ENCODE measurements at places on chromosomes 13 and 19. TPM values are rescaled to one million over a fixed set of nuclear protein-coding genes. Genes with fewer than 3 reads are reported as not detected.

The GAPDHS gene
- total RNA-seq, result not detected

The FGF21 gene
- total RNA-seq, result 54.3 TPM

The FREM2 gene
- total RNA-seq, result 2.7 TPM

The POLRMT gene
- total RNA-seq, result 25.9 TPM

The UPF3A gene
- total RNA-seq, result 15.2 TPM

The ZNF681 gene
- 0.07 TPM for total RNA-seq

The POMP gene
- 37.4 TPM for total RNA-seq

The HRC gene
- total RNA-seq, result not detected

The CGB8 gene
- not detected for total RNA-seq

The RFXAP gene
- total RNA-seq, result 0.88 TPM

The VAV1 gene
- total RNA-seq, result 4.2 TPM

The ZNF616 gene
- 4.2 TPM for total RNA-seq

The ZNF560 gene
- not detected for total RNA-seq

DNA sequence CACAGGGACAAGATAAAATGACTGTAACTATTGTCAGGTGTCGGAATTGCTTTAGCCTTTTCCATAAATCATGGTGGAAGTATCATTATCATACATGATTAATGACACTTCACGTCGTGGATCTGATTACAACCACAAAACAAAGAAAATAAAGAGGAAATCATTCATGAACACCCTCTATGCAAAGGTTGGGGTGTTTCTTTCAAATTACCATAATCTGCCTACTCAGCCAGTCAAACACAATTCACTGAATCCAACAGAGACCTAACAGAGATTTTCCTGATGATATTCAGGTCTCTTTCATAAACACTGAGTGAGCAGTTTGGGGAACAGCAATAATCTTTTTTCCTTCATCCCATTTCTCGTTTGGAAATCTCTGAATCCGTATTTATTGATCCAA, 625.6 kb downstream of the DCT start:
- no peaks in the 10 kb centered on the region for H3K27me3 ChIP-seq
- no peak for DNase-seq
- H3K4me3 ChIP-seq, result no peak overlapping the region
- H3K36me3 ChIP-seq, result no peaks in the 10 kb centered on the region
- no peaks in the 10 kb centered on the region for H3K4me1 ChIP-seq

- no peaks in the 10 kb centered on the region for H3K36me3 ChIP-seq
- peak overlapping the region; percentile 15 for H3K27ac ChIP-seq
- no peak for DNase-seq
- H3K4me1 ChIP-seq, result peaks cover 24% of the 10 kb centered on the region
- no peak overlapping the region for H3K4me3 ChIP-seq
These were observed 8.5 kb downstream of the ARID3A start for GRCh38 chr19:934197-934840.

GRCh38 chr13:99275093-99275469, 16.9 kb upstream of the GPR18 start:
- no peaks in the 10 kb centered on the region for H3K27me3 ChIP-seq
- H3K27ac ChIP-seq, result no peak overlapping the region

DNA sequence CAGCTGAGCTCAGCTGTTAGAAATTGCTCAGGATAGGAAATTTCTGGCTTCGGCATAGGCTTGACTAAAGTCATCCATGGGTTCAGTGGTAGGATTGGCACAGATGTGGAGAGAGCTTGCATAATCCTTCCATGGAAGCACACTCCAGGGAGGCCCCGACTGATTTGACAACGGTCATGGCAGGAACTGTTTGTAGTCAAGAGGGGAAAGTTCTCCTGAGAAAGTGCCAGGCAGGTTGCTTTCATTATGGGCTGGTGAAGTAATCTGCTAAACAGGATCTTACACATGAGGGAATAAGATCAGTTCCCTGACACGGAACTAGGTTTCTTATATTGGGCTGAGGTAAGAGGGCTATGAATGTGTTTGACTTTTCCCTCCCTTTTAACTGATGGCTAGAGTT, 120.1 kb downstream of the RGCC start:
- H3K27me3 ChIP-seq, result no peaks in the 10 kb centered on the region
- no peaks in the 10 kb centered on the region for H3K36me3 ChIP-seq
- peak; percentile 75 for DNase-seq
- H3K27ac ChIP-seq, result peak overlapping the region; percentile 78
- no peak overlapping the region for H3K4me3 ChIP-seq

DNA sequence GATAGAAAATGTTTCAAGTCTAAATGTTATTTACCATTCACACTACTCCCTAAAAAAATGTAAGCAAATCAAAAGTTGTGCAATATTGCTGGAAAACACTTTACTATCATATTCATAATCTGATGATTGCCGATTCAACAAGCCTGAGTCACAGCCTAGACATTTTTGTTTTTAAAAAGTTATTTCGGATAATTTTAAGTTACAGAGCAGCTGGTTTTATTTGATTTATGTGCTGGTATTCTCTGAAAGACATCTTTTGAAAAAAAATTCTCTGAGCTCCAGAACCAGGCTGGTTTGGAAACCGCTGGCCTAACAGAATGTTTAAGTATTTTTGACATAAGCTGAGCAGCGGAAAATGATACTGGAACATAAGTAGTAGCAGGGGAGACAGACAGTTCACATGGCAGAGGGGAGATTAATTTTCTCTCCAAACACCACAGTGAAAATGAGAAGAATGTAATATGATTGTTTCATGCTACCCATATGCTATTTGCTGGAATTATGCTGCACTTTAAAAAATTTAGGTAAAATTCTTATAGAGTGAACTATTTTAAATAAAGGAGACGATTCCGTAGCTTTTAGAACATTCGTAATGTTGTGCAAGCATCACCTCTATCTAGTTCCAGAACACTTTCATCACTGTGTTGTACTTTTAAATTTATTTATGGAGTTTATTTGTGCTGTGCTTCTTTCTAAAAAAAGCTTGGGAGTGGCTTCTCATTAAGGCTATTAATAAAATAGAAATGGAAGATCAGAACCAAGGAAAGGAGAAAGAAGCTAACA, 36.1 kb downstream of the TBC1D4 start:
- H3K36me3 ChIP-seq, result no peaks in the 10 kb centered on the region
- H3K4me1 ChIP-seq, result peaks cover 6% of the 10 kb centered on the region
- H3K4me3 ChIP-seq, result no peak overlapping the region
- H3K27ac ChIP-seq, result peak overlapping the region; percentile 13
- DNase-seq, result no peak

GRCh38 chr19:44796701-44797115, 12.2 kb upstream of the BCAM start:
- H3K4me1 ChIP-seq, result no peaks in the 10 kb centered on the region
- no peaks in the 10 kb centered on the region for H3K36me3 ChIP-seq
- DNase-seq, result peak; percentile 87
- H3K27me3 ChIP-seq, result no peaks in the 10 kb centered on the region
- peak overlapping the region; percentile 44 for H3K27ac ChIP-seq

DNA sequence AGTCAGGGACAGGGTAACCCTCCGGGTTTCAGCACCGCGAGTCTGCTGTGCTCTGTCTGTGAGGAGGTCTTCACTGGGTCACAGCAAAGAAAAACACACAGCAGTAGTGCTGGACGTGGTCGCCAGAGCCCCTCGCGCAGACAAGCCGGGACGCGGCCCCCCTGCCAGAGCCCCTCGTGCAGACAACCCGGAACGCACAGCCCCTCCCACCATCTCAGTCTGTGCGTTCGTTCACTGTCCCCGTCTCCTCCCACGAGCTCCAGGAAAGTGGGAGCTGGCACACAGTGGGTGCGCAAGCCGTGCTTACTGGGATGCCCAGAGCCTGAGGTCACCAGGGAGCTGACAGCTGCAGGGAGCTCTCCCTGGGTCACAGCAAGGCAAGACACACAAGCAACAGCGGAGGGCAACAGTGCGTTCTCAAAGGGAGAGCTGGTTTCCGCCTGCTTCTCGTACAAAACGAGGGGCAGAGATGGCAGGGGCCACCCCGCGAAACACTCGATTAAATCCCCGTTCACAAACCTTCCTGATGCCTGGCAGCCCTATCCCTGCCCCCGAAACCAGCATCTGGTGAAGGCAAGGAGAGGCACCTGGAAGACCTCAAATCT, 3.2 kb upstream of the PLPP2 start:
- DNase-seq, result no peak
- no peaks in the 10 kb centered on the region for H3K4me1 ChIP-seq
- no peak overlapping the region for H3K4me3 ChIP-seq
- H3K36me3 ChIP-seq, result no peaks in the 10 kb centered on the region
- no peak overlapping the region for H3K27ac ChIP-seq
- H3K27me3 ChIP-seq, result peaks cover 16% of the 10 kb centered on the region

- no peaks in the 10 kb centered on the region for H3K36me3 ChIP-seq
- no peaks in the 10 kb centered on the region for H3K27me3 ChIP-seq
- no peak overlapping the region for H3K27ac ChIP-seq
- no peak overlapping the region for H3K4me3 ChIP-seq
These were observed 228.5 kb downstream of the NDFIP2 start for GRCh38 chr13:79709471-79709870.

DNA sequence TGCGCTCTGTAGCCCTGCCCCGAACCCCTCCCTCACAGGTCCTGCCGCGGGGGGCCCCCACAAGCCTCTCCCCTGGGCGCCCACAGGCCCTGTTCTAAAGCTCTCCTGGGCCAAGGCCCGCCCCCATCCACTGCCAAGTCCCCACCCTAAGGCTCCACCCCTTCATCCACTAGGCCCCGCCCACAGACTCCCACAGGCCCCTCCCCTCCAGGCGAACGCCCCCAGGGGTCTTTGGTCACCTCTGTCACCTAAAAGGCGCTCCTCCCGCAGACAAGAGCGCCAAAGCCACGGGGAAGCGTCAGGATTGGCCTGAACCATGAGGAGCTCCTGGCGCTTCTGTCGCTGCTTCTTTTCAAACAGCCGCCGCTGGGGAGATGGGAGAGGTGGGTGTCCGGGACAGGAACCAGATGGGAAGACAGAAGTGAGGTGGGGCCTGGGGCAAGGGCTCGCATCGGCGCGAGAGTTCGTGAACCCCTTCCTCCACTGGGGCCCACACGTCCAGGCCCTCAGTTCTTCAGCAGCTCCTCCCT, 2.3 kb downstream of the TULP2 start:
- H3K4me3 ChIP-seq, result no peak overlapping the region
- no peaks in the 10 kb centered on the region for H3K27me3 ChIP-seq
- no peaks in the 10 kb centered on the region for H3K36me3 ChIP-seq

DNA sequence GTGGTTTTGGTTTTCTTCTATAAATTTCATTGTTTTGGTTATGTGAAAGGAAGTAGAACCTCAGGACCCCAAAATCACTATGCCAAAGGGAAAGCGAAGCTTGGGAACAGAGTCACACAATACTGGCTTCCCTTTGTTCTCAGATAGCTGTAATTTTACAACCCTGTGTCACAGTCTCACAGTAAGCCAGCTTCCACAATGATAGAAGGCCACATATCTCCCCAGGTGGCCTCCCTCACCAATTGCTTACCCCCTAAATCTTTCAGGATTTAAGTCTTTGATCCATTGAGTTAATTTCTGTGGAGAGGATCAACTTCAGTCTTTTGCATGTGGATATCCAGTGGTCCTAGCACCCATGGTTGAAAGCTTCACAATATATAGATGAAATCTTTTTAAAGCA, 58.7 kb downstream of the SLC15A1 start:
- no peaks in the 10 kb centered on the region for H3K36me3 ChIP-seq
- no peak for DNase-seq
- H3K27me3 ChIP-seq, result no peaks in the 10 kb centered on the region
- no peak overlapping the region for H3K27ac ChIP-seq
- H3K4me3 ChIP-seq, result no peak overlapping the region

DNA sequence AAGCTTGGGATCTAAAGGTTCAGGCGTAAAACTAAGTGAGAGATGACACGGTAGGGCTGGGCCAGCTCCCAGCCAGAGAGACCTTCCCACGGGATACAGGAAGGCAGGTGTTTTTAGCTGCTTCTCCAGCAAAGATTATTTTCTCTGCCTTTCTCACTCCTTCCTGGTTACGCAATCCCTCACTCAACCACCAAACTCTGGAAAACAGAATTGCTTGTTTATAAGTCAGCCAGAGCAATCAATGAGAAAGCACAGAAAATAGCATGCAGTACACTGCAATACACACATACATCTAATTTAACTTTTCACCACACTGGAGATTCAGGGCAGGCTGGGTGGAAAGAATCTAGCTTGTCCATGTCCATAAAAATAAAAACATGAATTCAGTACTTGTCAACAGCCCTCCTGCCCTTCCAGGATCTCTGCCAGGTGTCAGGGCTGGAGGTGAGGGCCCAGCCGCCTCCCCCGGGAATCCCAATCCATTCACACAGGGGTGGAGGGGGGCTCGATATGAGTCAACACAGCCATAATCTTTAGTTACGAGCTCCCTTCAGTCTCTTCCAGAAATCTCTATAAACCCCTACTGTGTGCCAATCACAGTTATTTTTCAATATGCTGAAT, 12.2 kb downstream of the RHPN2 start:
- no peaks in the 10 kb centered on the region for H3K27me3 ChIP-seq
- no peak overlapping the region for H3K4me3 ChIP-seq
- DNase-seq, result peak; percentile 51
- no peaks in the 10 kb centered on the region for H3K36me3 ChIP-seq

GRCh38 chr19:29541473-29542253, 15.9 kb downstream of the VSTM2B start:
- DNase-seq, result no peak
- H3K36me3 ChIP-seq, result no peaks in the 10 kb centered on the region
- H3K27me3 ChIP-seq, result no peaks in the 10 kb centered on the region
- no peak overlapping the region for H3K27ac ChIP-seq
- no peaks in the 10 kb centered on the region for H3K4me1 ChIP-seq

- H3K36me3 ChIP-seq, result no peaks in the 10 kb centered on the region
- no peaks in the 10 kb centered on the region for H3K27me3 ChIP-seq
- peak overlapping the region; percentile 97 for H3K4me3 ChIP-seq
- H3K4me1 ChIP-seq, result no peaks in the 10 kb centered on the region
- DNase-seq, result peak; percentile 71
- H3K27ac ChIP-seq, result peak overlapping the region; percentile 86
These were observed 467 bp downstream of the LAMP1 start for GRCh38 chr13:113297370-113298042.

DNA sequence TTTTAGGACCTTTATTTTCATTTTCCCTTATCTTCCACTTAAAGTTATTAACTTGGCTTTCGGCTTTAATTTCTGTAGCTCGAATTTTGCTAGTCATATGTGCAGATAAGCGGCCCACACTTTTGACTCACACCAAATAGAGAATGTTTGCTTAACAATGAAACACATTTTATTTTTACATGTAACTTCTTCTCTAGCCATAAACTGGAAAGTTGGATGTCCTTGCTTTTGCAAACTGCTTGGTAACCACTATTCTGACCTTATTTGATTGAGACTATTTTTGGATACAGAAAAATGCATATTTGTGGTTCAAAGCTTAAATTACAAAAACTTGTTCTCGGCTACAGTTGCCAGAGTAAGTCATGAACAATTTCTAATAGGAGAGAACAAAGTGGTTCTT, 600.0 kb downstream of the KCTD12 start:
- DNase-seq, result no peak
- H3K36me3 ChIP-seq, result no peaks in the 10 kb centered on the region

- H3K27me3 ChIP-seq, result no peaks in the 10 kb centered on the region
- no peak overlapping the region for H3K4me3 ChIP-seq
- DNase-seq, result no peak
These were observed 481.4 kb downstream of the PCDH9 start for GRCh38 chr13:66748712-66749111.

DNA sequence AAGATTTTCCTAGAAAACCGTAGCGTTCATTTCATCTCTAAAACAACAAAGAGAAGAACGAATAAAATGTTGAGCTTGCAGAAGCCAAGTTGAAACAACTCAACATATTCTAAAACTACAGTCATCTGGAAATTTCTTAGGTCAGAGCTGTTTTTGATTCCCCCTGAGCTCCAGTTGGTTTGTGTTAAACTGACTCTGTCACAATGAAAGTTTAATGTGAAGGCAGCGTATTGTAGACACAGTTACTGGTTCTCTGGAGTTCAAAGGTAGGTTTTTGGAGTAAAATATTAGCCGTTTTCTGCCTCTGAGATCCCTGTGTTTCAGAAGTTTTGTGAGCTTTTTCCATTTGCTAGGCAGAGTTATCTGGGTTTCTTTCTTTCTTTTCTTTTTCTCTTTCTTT, 2.2 kb downstream of the ARHGEF7 start:
- no peak for DNase-seq
- H3K36me3 ChIP-seq, result no peaks in the 10 kb centered on the region
- H3K27ac ChIP-seq, result no peak overlapping the region
- H3K4me3 ChIP-seq, result no peak overlapping the region
- no peaks in the 10 kb centered on the region for H3K27me3 ChIP-seq
